ENCODE measurements at places on chromosomes 11 and 22.

- no peak for DNase-seq
These were observed 56.1 kb upstream of the GNAZ start for GRCh38 chr22:23014250-23014649.

DNA sequence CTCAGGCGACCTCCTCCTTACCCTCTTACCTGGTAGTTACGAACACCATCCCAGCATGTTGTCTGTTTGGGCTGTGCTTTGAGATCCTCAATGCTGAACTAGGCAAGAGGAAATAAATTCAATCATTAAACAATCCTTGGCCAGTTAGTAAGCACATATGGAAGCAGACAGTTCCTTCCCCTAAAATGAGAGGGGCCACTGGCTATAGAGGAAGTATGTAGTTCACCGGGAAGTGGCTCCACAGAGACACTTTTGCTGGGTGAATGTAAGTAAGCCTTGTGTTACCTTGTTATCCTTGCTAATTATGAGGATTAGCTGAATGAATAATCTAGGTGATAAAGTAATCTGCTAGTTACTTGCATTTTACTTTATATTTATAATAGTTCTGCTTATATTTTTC, 2.9 kb downstream of the THYN1 start:
- no peak for DNase-seq

DNA sequence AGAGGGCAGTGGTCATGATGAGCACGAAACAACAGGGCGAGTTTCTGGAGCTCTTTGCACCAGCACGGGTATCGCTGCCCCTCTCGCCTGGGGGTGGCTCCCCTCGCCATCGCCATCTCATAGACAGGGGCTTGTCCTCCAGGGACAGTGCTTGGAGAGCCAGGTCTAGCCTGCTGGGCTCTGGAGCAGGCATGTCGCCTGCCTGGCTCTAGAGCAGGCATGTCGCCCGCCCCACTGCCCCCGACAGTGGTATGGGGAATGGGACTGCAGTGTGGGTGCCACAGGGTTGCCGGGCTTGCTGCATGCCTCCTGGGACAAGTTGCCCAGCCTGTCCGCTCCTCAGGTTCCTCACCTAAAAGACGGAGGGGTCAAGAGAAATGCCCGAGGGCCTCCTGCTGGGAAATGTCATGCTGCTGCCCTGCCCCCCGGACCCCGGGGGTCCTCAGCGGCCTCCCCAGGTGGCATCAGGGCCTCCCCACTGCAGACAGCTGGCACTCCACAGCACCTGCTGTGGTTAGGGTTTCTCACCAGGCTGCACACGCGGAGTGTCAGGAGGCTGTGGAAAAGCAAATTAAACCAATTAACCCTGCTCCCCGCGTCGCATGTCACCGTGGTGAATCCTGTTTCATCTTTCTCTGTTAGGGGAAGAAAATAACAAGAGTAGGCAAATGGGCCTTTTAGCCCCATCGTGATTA, 403.0 kb downstream of the TBC1D22A start:
- no peak for DNase-seq

GRCh38 chr22:37018815-37019308, 385 bp downstream of the TST start:
- no peak for DNase-seq

- DNase-seq = no peak
These were observed 33.2 kb upstream of the TTC12 start for GRCh38 chr11:113281052-113281725.

Measured in NCI-H2081 (cell line).